Inflammatory macrophage treated with lipopolysaccharide for 4 hours (primary cell): ENCODE measurements at places on chromosomes 16 and 17.
A peak's percentile ranks its signal among the peaks of the same experiment; 100 is the strongest.

- DNase-seq: no peak
Observed at GRCh38 chr17:57868910-57869616, 19.2 kb upstream of the MRPS23 start.

- no peak for DNase-seq
Observed at GRCh38 chr17:1673041-1673785, 11.5 kb downstream of the PRPF8 start.

- no peak for DNase-seq
Observed at GRCh38 chr16:49494474-49494873, 120.9 kb downstream of the C16orf78 start.

DNA sequence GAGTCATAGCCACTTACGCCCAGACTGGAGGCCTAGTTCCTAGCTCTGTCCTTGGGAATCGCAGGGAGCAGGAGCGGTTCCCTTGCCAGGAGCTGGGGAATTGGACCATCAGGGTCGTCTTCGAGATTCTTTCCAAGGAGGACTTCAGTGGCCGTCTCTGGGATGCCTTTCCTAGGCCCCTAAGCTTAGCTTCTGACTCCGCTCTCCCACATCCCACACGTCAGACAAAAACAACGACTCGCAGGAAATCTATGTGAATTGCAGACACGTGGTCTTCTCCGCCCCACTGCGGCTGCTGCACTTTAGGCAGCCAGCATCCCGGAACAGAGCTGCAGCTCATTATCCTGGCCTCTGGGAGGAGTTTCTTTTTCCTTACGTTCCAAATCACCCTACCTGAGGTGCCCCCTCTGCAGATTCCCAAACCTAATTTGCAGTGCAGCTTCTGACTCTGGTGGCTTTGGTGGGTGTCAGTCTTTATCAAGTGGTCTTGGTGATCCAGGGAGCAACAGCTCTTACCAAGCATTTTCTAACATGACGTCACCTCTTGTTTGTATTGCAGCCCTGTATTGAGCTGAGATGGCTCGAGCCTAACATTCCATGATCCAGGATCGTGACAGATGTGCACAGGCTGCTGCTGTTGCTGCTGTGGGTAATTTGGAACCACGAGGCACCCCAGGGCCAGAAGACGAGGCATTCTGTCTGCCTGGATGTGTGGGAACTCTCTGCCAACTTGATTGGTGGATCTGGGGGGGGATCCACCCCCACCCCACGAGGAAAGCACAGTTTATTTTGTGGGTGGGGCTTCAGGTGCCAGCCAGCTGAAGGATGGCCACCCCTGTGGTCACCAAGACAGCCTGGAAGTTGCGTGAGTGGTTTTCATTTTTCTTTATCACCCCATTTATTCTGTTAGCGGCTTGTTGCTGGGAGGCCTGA is 1.1 kb downstream of the KATNB1 start:
- DNase-seq: peak; percentile 68

GRCh38 chr16:11004351-11004750 is 60.0 kb downstream of the CLEC16A start:
- no peak for DNase-seq

GRCh38 chr16:61131447-61131846 is 904.8 kb downstream of the CDH8 start:
- no peak for DNase-seq

DNA sequence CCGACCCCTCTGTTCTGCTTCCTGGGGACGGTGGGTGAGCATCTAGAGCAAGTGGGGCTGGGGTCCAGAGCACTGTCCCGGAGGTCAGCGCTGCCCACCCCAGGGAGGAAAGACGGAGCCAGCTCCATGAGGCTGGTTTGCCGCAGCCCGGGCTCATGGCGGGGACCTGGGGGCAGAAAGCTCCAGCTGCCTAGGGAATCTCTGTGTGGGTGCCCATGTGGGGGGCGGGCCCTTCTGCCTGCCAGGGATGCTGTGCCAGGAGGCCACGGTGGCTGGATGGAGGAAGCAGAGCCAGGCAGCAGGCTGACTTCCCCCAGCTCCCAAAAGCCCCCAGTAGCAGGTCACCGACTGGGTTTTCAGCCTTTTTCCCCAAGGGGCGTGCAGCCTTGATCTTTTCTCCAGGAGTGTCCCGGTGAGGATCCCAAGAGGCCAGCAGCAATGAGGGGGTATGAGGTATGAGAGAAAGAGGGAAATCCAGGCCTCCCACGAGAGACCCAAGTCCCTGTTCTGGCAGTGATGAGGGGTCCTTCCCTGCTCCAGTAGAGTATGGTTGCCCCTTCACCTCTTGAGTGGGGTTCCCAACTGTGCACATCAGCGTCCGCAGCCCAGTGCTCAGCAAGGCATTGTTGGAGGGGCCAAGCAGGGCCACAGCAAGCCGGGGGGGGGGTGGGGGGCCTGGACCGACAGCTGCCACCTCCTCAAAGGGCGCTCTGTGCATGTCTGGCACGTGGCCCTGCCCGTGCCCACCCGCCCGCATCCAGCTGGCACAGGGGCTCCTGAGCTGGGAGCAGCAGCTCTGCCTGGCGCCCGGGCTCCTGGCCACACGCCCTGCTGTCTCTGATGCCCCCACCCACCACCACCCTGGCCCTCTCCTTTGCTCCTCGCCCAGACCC is 15.6 kb upstream of the BCAR1 start:
- DNase-seq: no peak

DNA sequence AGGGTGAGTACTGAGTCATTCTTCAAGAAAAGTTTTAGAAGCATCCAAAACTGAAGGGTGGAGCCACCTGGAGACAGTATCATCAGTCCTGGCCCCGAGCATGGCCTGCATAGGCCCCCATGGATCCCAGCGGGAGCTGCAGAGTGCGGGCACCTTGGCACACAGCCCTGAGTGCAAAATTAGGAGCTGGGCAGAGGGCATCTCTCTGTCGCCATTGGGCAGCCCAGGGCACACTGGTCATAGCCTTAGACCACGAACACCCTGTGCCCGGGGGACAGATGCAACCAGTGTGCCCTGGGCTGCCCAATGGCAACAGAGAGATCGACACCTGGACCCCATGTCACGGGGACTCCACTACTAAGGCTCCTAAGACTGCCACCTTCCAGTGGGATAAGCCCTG is 14.6 kb downstream of the MAPT start:
- no peak for DNase-seq

GRCh38 chr17:7538050-7538449 is 10.8 kb upstream of the TNFSF12 start:
- no peak for DNase-seq

DNA sequence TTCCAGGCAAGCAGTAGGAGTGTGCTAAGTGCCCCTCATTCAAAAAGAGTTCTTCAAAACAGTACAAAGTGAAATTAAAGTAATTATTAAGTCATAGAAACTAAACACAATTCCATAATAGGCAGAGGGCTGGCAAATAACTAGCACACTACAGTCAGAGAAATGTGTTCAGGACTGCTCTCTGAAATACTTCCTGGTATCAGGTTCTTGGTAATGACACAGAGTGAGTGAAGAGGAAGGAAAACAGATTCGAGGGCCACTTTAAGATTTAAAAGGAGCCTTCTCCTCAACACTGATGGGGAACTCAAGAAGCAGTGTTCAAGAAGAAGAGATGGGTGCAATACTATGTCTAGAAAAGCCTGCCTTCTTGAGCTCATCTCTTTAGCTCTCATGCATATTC is 139.2 kb downstream of the TOX3 start:
- no peak for DNase-seq

- DNase-seq: peak; percentile 17
Observed at GRCh38 chr16:27645396-27645795, 95.5 kb downstream of the KATNIP start.
